Right atrium auricular region (tissue), 2 donors: ENCODE measurements at places on chromosomes 2 and 18. TPM values are rescaled to one million over a fixed set of nuclear protein-coding genes. Genes with fewer than 3 reads are reported as not detected.

DNA sequence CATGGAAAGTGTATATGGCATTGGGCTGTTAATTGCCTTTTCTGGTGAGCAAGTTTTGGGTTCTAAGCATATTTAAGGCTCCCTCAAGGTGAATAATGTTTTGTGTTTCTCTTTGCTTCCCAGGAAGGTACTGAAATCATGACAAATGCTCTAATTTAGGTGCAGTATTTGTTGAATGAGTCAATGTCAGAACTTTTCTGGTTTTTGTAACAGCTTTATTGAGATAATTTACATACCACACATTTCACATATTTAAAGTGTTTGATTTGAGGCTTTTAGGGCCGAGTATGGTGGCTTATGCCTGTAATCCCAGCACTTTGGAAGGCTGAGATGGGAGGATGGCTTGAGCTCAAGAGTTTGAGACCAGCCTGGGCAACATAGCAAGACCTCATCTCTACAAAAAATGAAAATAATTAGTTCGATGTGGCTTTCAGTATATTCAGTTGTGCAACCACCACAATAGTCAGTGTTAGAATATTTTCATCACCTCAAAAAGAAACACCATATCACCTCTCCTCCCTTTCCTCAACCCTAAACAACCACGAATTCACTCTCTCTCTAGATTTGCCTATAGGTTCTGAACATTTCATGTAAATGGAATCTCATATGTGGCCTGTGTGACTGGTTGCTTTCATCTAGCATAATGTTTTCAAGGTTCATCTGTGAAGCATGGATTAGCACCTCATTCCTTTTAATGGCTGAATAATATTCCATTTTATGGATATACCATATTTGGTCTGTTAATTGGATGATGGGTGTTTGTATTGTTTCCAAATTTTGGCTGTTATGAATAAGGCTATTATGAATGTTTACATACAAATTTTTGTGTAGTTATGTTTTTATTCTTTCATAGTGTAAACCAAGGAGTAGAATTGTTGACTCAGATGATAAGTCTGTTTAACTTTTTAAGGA lies 54.9 kb downstream of the MGAT5 start:
- no peak for DNase-seq

DNA sequence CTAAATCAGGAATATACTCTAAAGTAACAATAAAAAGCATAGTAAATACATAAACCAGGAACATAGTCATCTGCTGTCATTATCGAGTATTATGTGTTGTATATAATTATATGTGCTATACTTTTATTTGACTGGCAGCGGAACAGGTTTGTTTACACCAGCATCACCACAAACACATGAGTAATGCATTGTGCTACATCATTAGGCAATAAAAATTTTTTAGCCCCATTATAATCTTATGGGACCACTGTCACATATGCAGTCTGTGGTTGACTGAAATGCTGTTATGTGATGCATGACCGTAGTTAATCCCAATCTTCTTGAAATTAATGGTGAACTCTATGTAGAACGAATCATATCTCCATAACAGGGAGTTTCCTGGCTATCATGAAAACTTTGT lies 136.7 kb upstream of the ZFP36L2 start:
- DNase-seq: no peak

- no peak for DNase-seq
Observed at GRCh38 chr2:182503886-182504285, 77.0 kb upstream of the PDE1A start.

The ALS2 gene
- total RNA-seq: 31.8 TPM
